ENCODE measurements at places on chromosomes 16 and 17.

- DNase-seq = no peak
Measured at GRCh38 chr17:73877962-73878361, 233.7 kb upstream of the SDK2 start.

- no peak for DNase-seq
Measured at GRCh38 chr17:38603786-38604478, 1.8 kb downstream of the SRCIN1 start.

- no peak for DNase-seq
Measured at GRCh38 chr17:17983376-17983775, 10.7 kb downstream of the DRC3 start.

GRCh38 chr17:5861854-5862253 lies 208.3 kb upstream of the WSCD1 start:
- DNase-seq = no peak

GRCh38 chr17:6455321-6455705 lies 11.1 kb downstream of the PIMREG start:
- DNase-seq = peak; percentile 60

GRCh38 chr17:81301195-81302144 lies 6.4 kb upstream of the SLC38A10 start:
- no peak for DNase-seq

DNA sequence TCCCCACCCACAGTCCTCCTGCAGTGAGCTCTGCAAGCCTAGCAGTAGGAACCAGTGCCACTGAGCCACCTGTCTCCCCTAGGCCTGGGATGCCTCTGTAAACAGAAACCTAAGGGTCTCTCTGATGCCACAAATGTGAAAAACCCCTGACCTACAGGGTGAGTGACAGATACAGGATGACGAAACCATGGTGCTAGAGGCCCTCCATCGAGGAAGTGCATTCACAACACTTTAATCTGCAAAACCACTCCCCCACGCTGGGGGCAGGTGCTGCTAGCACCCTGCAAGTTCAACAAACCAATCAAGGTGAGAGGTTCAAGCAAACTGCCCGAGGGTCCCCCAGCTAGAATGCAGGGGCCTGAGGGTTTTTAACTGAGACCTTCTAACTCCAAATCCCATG lies 59.5 kb downstream of the CDYL2 start:
- DNase-seq = no peak

DNA sequence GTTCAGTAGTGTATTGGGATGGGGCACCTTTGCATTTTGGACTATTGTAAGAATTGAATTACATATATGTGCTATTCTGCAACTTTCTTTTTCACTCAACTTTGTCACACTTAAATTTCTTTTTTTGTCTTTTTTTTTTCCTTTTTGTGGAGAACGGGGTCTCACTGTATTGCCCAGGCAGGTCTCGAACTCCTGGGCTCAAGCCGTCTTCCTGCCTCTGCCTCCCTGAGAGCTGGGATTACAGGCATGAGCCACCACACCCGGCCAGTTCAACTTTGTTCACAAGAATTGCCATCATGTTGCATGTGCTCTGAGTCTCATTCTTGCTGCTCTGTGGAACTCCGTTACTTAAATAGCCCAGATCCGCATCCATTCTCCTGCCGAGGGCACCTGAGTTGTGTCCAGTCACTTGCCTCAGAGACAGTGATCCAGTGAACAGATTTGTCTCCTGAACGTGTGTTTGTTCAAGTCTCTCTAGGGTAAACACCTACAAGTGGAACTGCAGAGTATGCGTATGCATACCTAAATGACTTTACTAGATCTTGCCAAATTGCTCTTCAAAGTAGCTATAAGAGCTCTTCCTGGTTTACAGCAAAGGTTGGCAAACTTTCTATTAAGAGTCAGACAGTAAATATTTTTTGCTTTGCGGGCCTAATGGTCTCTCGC lies 3.4 kb upstream of the SLC38A10 start:
- DNase-seq = no peak

DNA sequence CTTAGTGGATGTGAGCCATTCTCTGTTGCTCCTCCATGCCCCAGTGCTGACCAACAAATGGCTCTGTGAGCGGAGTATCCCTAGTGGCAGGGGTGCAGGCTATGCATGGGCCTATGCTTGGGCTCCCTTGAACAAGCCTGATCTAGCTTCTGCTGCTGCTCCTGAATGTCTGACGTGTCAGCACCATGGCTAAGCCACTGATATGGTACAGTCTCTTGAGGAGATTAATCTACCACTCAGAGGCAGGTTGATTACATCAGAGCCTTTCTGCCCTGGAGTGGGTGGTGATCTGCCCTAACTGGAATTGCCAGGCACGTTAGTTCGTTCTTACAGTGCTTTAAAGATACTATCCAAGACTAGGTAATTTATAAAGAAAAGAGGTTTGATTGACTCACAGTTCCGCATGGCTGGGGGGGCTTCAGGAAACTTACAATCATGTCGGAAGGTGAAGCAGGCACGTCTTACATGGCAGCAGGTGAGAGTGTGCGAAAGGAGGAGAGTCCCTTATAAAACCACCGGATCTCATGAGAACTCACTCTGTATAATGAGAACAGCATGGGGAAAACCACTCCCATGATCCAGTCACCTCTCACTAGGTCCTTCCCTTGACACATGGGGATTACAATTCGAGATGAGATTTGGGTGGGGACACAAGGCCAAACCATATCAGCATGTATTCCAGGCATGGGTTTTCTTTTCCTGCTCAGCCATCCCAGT lies 41.5 kb upstream of the B4GALNT2 start:
- DNase-seq = no peak

- DNase-seq = no peak
Measured at GRCh38 chr17:33091271-33091670, 99.6 kb downstream of the SPACA3 start.

DNA sequence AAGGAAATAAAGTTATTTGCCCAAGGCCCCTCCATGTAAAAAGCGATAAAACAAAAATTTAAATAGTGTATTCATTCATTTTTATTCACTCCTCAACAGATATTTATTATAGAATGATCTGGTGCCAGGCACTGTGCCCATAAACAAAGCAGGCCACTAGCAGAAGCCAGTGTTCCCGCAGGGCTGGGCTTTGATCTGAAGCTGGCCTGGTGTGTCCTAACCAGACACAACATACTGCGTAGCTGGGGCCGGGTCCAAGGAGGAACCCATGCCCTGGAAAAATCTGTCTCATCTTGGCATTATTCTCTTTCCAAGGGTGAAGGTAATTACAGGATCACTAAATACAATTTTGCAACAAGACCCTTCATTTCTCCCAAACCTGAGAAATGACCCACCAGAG lies 537.4 kb upstream of the CDH5 start:
- DNase-seq = no peak

DNA sequence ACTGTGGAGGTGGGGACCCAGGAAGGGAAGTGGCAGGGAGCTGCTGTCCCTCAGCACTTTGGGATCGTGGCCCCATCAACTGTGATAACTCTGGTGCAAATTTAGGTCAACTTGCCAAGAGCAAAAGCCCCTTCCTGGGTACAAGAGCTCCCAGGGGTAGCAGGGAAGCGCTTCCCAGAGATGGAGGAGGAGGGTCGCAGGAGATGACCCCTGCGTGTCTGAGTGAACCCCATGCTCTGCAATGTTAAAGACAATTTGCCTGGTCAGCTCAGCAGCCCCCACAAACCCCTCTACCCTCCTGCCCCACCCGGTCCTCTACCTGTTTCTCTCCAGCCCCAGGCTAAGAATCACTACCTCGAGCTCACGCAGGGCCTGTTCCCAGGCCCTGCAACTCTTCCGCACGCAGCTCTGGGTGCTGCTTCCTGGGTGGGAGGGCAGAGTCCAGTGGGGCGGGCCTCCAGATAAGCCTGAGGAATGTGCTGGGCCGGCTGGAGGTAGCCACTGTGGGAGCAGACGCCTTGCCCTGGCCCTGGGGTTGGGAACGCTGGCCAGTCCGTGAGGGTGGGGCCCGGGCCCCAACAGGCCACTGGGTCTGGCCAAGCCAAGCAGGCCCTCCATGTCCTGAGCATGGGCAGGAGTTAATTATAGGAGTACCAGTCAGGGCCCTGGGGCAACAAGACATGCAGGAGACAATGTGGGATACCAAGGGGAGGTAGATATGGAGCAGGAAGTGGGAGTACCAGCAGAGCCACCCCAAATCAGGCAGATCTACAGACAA lies 6.1 kb downstream of the DOK4 start:
- DNase-seq = no peak

GRCh38 chr16:89536371-89536770 lies 24.1 kb upstream of the RPL13 start:
- no peak for DNase-seq

- DNase-seq = no peak
Measured at GRCh38 chr16:12769525-12769924, 34.2 kb downstream of the CPPED1 start.

DNA sequence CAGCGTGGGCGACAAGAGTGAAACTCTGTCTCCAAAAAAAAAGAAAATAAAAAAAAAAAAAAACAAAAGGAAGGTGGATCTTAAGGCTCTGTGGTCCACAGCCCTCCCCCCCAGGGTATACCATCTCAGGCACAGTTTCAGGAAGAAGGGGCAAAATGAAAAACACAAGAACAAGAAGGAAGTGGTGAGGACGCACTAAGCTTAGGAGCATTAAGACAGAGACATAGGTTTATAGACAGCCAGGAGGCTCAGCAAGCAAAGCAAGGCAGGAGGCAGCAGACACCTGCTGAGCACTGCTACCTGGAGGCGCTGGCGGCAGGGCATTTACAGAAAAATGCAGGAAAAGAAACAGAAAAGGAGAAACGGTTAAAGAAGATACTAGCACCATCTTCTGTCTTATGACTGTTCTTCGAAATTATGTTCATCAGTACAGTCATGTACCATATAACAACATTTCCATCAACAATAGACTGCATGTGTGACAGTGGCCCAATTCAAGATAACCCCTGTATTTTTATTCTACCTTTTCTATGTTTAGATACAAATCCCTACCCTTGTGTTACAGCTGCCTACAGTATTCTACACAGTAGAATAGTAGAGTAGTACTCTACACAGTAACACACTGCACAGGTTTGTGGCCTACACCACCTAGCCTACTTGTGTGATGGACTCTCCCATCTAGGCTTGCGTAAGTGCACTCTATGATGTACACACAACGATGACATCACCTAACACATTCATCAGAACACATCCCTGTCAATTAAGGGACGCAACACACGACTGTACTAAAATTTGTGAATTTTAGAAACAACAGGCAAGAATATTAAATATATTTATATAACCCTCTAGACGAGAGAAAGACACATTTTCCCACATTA lies 62.5 kb downstream of the XPO6 start:
- DNase-seq = no peak

- DNase-seq = no peak
Measured at GRCh38 chr16:68873635-68874471, 30.5 kb downstream of the TANGO6 start.

- DNase-seq = no peak
Measured at GRCh38 chr16:57301126-57301817, 16.8 kb upstream of the PLLP start.

DNA sequence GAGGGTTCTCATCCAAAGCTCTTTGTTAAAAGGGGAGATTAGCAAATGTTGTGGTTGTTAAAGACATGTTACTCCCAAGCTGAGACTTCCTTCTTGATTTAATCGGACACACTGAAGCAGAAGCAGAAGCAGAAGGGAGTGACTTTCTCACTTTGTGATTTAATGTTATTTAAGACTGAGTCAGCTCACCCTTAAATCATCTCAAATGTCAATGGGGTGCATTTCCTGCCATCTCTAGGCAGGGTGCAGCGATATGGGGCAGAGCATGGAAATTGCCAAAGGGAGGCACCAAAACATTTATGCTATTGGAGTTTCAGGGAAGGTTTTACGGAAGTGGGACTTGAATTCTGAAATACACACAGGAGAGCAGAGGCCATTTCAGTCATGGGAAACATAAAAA lies 283.6 kb downstream of the ABCC12 start:
- DNase-seq = no peak

DNA sequence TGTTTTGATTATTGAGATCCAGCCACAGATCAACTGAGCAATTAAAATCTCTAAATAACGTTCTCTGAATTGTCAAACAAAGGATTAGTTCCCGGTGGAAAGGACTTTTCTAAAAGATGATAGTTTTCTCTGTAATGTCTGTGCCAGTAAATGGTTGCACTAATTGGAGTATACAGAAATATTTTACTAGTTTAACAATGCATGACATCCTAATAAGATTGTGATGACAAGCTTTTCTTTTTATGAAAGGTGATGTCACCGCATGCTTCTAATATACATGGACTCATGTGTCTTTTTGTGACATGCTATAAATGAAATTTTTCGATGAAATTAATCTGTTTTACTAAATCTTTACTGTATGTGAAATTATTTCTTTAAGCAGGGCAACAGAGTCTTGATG lies 211.1 kb downstream of the IRX3 start:
- no peak for DNase-seq

GRCh38 chr16:13032911-13033310 lies 131.5 kb downstream of the SHISA9 start:
- DNase-seq = no peak

DNA sequence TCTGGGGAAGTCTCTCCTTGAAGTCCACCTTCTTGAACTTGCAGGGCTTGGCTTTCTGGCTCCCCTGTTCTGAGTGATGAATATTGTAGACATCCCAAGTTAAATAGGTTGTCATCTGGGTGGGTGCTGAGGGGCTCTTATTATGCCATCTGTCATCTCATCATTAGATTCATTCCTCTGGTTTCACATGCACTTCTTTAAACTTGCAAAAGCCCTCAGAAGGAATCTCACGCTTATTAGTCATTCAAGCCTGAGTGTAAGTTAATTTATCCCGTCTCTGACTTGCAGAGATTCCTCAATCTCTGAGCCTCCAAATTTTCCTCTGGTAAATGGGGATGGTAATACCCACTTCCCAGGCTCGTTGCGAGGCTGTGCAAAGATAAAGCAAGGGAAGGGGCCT lies 5.7 kb downstream of the MGAT5B start:
- no peak for DNase-seq

DNA sequence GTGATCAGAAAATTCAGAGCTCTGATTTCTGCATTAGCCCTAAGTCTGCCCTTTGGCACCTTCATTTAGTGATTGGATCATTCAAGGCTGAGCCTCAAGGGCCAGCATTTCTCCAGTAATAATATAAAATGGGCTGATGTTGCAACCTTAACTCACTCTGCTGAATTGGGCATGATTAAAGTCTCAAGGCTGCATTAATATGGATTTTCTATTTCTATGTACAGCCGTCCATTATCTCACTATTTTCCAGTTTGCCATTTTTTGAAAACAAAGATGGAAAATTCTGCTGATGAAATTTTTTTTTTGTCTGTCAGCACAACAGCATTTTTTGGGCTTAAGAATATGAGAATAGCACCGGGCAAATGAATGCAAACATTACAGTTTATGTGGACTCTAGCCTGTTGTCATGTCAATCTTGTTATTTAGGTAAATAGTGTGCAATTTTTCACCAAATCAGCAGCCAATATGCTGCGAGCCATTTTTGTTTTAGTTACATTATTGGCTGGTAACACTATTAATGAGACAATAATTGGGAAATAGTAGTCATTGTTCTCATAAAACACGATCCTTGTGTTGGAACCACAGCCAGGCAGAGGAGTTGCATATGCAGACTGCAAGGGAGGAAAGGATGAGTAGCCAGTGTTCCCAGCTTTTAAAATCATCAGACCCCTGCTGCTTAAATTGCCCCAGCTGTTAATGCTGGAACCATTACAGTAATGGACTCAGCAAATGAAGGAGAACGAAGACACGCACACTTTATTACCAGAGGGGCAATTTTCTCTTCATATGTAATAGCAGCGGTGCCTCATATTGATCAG lies 10.5 kb downstream of the FTO start:
- DNase-seq = no peak

Data from GM12891 (cell line).